ENCODE measurements at places on chromosomes 13 and 19.

- no peak for DNase-seq
Observed at GRCh38 chr13:49022472-49023144, 46.9 kb downstream of the FNDC3A start.

DNA sequence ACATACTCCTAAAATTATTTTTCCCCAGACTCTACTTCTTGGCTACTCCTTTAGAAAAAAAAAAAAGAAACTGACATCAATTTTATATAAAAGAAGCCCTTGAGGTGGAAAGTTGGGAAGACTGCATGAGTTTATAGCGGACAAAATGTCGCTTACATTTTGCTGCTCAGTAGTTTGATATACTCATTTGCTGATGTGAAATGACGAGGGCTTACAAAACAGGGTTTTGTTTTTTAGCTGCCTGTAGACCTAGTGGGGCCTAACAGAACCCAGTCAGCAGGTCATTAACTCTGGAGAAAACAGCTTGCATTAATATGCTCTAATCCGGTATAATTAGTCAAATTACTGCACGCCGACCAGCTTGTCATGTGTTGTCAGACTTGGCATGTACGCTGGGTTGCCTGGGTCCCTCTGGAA, 37.6 kb upstream of the MAB21L1 start:
- DNase-seq: no peak

GRCh38 chr19:27762933-27763332, 1450.0 kb downstream of the UQCRFS1 start:
- no peak for DNase-seq

DNA sequence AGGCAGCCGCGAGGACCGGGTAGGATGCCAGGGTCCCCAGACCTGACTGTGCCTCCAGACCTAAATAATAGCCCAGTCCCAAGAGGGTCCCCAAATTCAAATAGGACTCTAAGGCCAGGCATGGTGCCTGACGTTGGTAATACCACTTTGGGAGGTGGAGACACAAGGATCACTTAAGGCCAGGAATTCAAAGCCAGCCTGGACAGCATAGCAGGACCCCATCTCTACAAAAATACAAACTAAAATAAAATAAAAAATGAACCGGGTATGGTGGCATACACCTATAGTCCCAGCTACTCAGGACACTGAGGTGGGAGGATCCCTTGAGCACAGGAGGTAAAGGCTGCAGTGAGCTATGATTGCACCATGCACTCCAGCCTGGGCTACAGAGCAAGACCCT, 5.4 kb upstream of the APLP1 start:
- DNase-seq: no peak

DNA sequence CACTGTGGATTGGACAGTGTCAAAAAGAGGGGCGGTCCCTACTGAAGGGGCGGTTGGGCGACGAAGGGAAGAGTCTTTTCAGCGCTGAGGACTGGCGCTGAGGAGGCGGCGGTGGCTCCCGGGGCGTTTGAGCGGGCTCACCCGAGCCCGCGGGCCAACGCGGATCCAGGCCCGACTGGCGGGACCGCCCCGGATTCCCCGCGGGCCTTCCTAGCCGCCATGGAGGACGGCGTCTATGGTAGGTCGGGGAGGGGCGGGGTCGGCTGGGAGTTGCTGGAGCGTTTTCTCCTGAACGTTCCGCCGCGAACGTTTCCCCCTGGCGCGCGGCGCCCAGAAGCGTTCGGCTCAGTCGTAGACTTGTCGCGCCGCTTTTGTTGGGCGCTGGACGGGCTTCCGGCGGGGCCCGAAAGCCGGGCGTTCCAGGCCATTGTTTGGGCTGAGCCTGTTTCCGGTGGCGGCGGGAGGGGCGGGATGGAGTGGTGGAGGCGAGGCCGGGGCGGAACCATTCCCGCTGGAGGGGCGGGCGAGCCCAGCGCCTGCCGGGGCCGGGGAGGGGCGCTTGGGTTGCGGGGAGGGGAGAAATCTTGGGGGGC, at the start of gene CYTH2:
CYTH2 (plus strand) TSS at position 81 of the 593 bp plus-strand sequence; CDS start at position 220, 139 bp downstream.
- DNase-seq: no peak

- DNase-seq: no peak
Observed at GRCh38 chr13:40456397-40456953, 210.0 kb downstream of the FOXO1 start.

DNA sequence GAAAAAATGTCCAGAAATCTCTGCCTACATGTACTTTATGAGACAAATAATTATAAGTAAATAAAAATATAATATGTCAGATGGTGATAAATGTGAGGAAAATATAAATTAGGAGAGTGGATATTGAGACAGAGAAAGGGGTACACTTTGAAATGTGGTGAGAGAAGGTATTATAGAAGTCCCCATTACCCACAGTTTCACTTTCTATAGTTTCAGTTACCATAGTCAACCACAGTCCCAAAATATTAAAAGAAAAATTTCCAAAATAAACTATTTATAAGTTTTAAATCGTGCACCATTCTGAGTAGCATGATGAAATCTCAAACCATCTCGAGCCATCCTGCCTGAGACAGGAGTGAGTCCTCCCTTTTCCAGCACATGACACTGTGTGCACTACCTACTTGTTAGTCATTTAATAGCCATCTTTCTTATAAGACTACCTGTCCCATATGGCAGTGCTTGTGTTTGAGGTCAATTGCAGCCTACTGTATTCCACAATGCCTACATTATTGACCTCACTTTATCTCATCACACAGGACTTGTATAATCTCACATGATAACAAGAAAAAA, 653.7 kb downstream of the DACH1 start:
- DNase-seq: no peak

- no peak for DNase-seq
Observed at GRCh38 chr13:45433381-45433790, 15.2 kb upstream of the SLC25A30 start.

GRCh38 chr19:4061178-4061682, 5.5 kb downstream of the ZBTB7A start:
- DNase-seq: no peak

DNA sequence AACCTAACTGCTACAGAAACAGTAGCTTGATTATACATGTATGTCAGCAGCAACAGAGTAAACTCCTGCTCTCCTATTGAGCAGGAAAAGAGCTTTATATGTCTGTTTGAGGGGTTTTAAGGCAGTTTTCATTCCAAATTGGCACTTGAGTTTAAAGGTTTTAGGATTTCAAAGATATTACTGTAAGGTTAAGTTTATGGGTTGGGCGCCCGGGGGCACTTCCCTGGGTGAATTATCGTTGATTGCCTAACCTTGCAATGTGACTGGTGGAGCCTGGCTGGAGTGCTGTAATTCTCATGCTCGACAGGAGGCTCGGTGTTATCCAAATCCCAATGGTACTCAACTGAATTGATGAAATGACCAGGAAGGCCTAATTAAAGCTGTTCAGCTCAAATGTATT, 1586.1 kb downstream of the OLFM4 start:
- no peak for DNase-seq

DNA sequence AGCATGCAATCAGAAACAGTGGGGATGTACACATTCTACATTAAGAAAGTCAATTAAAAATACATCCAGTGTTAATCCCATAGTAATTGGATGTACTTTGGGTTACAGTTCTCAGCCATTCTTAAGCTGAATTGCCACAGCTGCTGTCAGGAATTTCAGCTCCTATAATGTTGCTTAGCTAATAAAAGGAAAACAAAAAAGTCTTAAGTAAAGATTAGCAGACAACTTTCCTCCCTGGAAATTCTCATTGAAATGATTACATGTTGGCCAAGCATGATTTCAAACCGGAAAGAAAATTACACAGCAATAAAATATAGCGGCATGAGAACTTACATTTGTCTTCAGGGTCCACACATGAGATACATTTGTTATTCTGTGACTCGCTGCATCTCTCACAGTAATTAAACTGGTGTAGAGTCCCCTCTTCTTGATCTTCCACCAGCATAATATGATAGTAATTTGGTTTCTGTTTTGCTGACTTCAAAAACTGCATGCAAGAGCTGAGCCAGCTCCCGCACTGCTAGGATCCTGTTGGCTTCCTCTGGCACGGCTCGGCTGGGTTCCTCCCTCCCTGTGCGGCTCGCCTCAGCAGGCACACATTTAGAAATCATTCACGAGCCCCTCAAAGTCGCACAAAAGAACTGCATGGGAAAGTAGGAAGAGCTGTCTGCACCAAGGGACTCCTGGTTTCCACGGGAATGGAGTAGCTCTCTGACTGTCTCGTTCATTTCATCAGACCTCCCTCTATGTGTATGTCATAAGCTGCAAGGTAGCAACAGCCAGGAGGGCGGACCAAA, at the start of gene HTR2A:
HTR2A (minus strand) TSS at position 713 of the 797 bp plus-strand sequence. CDS start 1,147 bp downstream, outside the sequence.
- no peak for DNase-seq

GRCh38 chr13:105634059-105634458, 901.4 kb downstream of the EFNB2 start:
- no peak for DNase-seq

- no peak for DNase-seq
Observed at GRCh38 chr19:45063851-45064801, 12.2 kb downstream of the ZNF296 start.

DNA sequence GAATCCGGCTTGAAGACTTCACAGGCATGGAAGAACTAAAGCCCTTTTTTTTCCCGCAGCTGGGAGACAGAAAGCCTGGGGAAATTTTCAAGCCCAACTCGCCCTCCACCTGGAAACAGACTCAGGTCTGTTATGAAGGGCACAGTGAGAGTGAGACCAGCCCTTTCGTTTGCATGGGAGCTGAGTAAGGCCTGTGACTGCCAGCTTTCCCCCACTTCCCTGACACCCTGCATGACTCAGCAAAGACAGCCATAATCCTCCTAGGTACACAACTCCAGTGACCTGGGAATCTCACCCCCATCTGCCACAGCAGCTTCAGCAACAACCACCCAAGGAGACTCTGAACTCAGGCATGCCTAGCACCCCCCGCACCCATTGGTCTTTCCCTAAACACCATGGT, 87.6 kb upstream of the ZNF91 start:
- DNase-seq: no peak

DNA sequence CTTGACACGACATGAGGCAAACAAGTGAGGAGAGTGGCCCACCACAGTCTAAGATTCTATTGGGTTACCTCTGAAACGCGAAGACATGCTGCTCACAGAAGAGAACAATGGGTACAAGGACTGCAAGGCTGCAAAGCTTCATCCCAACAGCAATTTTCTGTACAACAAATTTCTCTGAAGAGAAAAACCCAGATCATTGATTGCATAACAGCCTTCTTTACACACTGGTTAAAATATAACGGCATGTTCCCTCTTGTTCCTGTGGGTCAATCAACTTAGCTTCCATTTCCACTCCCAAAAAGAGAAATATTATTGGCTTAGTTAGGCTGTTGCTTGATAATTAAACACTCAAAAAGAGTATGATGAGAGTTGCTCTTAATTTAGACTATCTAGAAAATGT, at the start of gene CPB2:
CPB2 (minus strand) TSS at position 166 of the 400 bp plus-strand sequence; CDS start at position 142, 24 bp downstream.
- no peak for DNase-seq

DNA sequence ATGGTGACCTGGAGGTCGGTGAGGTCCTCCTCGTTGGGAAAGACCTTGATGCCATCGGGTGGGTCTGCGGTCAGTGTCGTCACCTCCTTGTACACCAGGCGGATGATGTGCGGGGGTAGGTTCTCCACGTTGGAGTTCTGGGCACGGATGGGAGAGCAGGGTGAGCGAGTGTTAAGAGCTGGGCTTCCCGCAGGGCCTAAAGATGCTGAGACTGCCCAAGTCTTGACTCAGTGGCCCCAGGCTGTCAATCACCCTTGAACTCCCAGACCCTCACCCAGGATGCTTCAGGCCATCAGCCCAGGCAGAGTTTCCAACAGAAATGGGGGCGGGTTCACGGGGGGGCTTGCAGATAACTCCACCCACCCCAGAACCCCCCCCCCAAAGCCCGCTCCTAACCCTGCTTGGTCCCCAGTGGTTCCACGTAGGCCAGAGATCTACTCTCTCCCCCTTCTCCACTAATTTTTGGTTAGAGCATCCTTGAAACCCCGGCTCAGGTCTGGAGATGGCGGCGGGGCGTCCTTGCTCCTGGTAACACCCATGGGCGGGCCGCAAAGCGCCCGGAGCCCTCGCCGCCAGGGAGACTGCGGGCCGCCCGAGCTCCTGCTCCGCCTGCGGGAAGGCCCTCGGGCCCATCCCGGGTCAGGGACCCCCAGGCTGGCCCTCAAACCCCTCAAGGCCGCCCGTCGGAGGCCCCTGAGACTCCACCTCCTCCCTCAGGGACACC, 600 bp downstream of the UBE2S start:
- DNase-seq: no peak

- DNase-seq: no peak
Observed at GRCh38 chr13:27354379-27354778, 70.0 kb upstream of the GTF3A start.

- DNase-seq: peak; percentile 45
Observed at GRCh38 chr19:39237200-39238184, 7.3 kb downstream of the IFNL3 start.

DNA sequence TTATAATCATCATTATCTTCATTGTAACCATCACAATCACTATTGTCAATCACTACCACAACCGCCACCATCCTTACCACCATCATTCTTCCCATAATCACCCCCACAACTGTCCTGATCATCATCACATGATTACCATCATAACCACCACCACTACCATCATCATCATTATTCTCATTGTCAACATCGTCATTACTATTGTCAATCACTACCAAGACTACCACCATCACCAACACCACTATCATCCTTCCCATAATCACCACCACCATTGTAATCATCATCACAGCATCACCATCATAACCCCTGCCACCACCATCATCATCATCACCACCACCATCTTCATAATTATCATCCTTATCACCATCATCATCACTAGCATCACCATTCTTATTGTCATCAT, 55.2 kb downstream of the MBD3L1 start:
- DNase-seq: no peak

- DNase-seq: no peak
Observed at GRCh38 chr13:107881362-107881761, 334.0 kb downstream of the LIG4 start.

DNA sequence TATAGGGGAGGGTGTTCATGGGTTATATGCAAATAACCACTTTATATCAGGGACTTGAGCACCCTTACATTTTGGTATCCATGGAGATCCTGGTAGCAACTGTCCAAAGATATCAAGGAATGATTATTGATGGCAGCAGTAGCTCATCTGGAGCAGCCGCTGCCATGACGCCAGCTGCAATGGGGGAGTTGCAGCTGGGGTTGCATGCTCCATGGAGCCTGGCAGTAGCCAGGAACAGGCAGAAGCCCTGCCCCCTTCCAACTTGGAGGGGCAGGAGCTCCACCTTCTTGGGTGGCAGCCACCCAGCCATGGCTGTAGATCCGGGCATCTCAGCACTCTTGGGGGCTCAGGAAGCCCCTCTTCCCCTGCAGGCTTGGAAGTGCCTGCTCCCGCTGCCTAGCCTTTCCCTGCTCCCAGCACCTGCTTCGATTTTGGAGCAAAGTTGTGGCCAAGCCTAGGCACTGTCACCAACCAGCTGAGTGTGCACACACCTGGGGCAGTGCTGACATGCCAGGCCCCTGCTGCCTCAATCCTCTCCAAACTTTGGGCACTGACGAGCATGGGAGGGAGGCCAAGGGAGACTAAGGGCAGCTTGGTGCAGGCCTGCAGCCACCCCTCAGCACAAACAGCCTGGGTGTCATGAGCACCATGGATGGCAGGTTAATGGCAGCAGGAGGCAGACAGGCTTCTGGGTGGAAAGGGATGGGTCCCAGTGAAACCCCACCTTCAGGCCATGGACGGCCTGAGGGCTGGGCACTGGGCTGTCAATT, 235.6 kb upstream of the CSNK1A1L start:
- no peak for DNase-seq
